NCI-H2227 treated with DMSO at 0.1 percent for 48 hours (cell line): ENCODE measurements at places on chromosomes 12 and 14.
A peak's percentile ranks its signal among the peaks of the same experiment; 100 is the strongest.

GRCh38 chr12:97342130-97342529, 120.5 kb upstream of the RMST start:
- DNase-seq = no peak

DNA sequence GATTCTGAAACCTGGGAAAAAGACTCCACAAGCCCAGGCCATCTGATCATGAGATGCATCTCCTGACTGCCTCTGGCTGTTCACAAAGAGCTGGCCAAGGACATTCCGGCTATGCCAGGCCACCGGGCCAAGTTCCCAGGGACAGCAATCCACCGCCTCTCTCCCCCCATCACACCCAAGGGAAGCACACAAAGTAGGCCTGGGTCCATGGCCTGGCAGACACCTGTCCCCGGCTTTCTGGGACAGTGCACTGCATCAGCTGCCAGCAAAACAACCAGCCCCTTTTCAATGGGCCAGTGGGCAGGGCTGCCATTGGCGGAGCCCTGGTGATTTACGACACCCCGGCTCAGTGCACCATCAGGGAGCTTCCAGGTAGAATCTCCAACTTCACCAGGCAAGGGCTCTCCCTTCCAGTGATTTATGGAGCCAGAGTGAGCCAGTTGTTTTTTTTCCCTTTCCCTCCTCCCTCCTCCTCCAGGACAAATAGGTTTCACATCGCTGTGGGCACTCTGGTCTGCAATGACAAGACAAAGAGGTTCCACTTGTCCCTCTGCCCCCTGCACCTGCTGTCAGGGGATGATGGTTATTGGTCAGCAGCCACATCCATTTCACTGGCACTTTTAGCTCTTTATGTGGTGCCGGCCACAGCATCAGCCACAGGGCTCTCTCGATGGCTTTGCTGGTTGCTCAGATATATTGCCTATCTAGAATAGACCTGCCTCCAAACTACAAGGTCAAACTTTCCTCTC, 149.6 kb downstream of the SLC38A6 start:
- no peak for DNase-seq

GRCh38 chr12:977156-977555, 13.9 kb upstream of the ERC1 start:
- no peak for DNase-seq

DNA sequence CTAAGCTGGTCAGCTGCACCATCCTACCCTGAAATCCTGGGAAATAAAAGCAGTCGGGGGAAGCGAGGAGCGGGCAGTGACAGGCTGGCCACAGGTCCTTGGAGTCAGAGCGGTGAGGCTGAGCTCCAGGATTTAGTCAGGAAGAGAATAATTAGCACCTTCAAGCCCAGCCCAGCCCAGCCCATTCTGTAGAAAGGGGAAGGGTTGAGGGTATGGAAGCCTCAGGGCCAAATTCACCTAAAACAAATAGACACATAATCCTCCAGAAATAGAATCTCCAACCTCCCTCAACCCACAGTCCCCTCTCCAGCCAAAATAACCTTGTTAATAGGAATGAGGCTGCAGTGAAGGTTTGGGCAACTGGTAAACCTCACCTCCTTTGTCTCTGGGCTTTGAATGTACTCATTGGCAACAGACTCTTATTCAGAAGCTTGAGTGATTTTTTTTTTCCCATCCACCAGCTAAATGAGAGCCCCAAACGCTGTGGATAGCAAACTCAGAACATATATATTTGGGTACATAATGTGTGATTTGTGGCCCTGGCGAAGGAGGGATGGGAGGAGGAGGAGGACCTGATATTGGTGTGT, 334.1 kb downstream of the DPF3 start:
- DNase-seq = no peak

DNA sequence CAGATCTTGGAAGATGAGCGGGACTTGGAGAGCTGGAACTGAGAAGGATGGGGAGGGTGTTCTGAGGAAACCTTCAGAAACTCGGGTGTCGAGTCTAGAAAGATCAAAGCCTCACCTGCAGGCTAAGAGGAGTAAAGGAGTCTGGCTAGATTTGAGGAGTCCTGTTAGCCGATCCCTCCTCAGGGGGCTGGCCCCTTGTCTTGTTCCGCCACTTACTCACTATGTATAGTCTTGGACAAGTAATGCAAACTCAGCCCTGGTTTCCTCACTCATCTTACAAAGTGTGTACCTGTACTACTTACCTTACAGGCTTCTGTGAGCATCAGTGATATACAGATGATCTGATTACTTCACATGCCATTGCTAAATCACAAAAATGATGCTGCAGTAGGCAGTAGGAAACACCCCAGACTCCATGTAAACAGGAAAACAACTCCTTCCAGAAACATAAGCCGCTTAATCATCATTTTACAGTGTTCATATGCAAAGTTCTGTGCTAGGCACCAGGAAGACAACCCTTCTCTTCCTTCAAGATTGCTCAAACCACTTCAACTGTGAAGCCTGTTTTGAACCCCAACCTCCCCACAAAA, 2.0 kb upstream of the SPTLC2 start:
- no peak for DNase-seq

GRCh38 chr12:106369624-106370346, 12.2 kb downstream of the POLR3B start:
- DNase-seq = no peak

- DNase-seq = no peak
Observed at GRCh38 chr12:52187640-52188039, 4.2 kb downstream of the KRT80 start.

DNA sequence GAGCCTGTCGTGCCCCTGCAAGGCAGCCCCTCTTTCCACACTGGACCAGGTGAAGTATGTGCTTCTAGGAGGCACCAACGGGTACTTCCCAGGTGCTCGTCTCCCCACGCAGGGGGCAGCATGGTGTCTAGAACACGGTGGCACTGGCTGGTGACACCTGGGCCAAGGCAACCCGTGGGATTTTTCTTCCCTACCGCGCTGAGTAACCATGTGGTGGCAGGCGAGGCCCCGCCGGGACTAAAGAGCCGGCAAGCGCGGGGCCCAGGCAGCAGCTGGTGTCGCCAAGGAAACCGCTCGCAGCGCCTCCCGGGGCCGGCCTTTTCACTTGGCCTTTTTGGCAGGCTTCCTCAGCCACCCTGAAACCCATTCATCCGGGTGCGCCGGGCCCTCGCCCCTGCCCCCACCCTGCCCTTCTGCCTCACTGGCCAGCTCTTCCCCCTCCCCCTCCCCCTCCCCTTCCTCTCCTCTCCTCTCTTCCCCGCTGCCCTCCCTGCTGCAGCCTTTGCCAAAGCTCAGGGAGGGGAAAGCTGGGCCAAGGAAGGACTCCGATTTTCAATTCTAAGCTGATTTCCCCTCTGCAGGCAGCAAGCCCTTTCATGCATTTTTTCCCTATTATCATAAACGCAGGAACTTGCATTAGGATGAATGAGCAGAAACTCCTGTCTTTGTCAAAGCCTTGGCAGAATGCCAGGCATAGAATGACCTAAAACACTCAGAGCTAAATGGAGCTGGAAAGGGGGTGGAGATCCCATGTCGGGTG, 81.2 kb downstream of the IRF2BPL start:
- peak; percentile 97 for DNase-seq

- no peak for DNase-seq
Observed at GRCh38 chr12:15544589-15544988, 222.3 kb downstream of the PTPRO start.

- DNase-seq = no peak
Observed at GRCh38 chr14:89004166-89004565, 179.7 kb downstream of the TTC8 start.

- DNase-seq = peak; percentile 31
Observed at GRCh38 chr12:13436182-13436581, 239.7 kb downstream of the EMP1 start.

- DNase-seq = no peak
Observed at GRCh38 chr12:125356111-125356510, 290.9 kb downstream of the AACS start.

DNA sequence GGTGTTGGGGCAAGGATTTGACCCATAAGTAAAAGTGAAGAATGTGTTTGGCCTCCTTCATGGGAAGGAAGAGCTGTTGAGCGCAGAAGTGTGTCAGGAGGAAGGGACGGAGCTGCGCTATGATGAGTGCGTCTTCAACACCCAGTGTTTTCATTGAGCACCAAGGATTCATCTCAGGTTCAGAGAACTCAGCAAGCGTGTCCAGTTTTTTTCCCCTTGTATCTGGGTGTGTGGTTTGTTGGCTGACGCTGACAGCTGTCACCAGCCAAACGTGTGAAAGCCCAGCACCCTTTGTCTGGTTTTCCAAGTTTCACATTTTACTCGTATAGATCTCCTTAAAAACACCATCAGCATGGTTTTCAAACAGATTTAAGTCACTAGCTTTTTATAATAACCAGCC, 12.3 kb downstream of the EP400 start:
- DNase-seq = no peak
